ENCODE measurements at places on chromosomes 5 and 9.

DNA sequence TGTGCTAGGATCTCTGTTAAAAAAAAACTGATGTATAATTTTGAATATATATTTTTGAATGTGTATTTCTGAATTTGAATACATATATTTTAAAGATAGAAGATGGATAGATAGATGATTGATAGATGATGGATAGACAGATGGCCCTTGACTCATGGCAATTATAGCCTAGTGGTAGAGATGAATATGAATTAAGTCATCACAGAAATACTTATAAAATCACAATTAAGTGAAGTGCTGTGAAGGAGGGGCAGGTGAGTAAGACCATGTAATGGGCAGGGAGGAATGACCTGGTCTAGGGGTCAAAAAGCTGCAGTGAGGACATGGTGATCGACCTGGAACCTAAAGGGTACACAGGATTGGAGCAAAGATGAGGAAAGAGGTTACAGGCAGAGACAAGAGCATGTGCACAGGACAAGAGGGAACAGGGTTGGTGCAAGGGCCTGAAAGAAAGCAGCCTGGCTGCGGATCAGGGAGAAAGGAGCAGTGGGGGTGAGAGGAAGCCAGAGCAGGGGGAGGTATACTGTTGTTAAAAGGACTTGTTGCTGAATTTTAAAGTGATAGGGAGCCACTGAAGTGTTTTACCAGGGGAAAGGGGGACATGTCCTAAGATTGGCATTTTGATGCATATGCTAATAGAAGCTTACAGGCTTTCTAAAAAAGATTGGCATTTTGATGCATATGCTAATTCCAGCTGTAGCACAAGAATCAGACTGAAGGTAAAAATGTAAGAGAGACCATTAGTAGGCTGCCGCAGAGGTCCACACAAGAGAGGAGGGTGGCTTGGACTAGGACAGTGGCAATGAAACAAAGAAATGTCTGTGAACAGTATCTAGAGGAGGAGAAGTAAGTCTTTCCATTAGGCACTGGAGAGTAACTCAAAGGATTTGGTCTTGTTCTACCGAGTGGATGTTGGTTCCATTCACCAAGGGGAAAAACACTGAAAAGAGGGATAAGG lies 527.8 kb downstream of the AGTPBP1 start:
- no peak for DNase-seq

- no peak for DNase-seq
Observed at GRCh38 chr5:137847687-137848086, 20.0 kb upstream of the MYOT start.

- no peak for DNase-seq
Observed at GRCh38 chr5:178328826-178329730, 96.5 kb upstream of the PHYKPL start.

DNA sequence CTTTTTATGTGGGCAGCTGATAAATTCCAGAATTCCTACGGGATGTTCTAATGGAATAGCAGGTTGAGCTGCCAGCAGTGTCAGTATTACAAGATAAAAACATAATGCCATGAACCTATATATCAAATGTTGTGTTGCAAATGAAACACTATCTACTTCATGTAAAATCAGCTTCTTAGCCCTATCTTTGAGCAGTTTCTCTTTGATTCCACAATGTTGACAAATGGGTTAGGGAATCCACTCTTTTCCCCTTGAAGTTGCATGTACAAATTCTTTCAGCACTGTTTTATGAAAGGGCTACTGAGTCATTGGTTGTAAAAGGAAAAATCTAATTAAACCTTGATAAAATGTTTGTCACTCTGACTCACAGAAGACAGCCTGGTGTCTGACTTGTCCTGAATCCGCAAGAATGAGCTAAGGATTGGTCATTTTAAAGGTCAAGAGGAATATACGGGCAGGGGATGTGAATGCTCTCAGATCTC lies 950.6 kb upstream of the NUDT12 start:
- no peak for DNase-seq

DNA sequence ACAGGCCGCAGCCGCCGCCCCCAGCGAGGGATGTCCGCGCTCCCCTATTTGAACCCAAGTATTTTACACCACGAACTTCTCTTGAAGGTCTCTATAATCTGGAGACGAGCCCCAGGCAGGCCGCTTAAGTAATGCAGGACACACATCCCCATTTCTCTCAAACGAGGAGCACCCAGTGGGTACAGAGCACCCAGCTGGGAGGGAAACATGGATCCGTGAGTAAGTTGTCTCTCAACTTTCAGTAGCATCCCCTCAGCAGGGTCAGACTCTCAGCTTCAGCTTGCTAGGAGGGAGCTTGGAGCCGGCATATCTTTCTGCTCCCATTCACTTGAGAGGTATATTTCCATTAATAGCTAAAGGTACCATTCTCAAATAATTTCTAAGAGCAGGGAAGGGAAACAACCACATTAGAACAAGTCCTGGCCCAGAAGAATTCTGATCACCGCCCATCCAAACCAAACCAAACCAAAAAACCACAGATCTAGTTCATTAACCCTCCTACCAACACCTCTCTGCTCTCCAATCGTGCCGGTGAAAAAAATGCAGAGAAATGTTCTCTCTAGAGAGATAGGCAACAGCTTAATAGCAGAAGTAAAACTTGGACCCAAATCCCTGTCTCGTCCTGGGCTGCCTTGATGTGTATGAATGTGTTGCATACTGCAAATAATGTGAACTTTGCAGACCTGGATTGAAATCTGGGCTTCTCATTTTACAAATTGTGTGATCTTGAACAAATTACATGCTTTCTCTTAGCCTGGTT lies 910 bp downstream of the TDRD7 start:
- DNase-seq, result no peak

DNA sequence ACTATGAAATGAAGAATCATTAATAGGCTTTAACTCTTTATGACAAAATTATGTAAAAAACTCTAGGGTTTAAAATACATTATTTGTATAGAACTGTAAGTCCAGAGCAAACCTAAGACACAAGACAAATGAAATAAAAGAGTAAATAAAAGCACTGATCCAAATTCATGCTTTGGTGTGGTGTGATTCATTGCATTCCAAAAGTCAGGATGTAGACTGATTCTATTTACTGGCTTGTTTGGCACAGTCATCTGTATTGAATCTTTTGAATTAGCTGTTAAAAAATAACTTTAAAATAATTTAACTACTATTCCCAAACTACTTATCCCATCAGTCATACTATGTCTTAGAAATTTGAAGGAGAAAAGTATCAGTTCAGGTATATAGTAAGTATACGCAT lies 31.1 kb downstream of the IL4 start:
- DNase-seq, result no peak

- DNase-seq, result no peak
Observed at GRCh38 chr9:20989923-20990341, 41.5 kb downstream of the HACD4 start.

DNA sequence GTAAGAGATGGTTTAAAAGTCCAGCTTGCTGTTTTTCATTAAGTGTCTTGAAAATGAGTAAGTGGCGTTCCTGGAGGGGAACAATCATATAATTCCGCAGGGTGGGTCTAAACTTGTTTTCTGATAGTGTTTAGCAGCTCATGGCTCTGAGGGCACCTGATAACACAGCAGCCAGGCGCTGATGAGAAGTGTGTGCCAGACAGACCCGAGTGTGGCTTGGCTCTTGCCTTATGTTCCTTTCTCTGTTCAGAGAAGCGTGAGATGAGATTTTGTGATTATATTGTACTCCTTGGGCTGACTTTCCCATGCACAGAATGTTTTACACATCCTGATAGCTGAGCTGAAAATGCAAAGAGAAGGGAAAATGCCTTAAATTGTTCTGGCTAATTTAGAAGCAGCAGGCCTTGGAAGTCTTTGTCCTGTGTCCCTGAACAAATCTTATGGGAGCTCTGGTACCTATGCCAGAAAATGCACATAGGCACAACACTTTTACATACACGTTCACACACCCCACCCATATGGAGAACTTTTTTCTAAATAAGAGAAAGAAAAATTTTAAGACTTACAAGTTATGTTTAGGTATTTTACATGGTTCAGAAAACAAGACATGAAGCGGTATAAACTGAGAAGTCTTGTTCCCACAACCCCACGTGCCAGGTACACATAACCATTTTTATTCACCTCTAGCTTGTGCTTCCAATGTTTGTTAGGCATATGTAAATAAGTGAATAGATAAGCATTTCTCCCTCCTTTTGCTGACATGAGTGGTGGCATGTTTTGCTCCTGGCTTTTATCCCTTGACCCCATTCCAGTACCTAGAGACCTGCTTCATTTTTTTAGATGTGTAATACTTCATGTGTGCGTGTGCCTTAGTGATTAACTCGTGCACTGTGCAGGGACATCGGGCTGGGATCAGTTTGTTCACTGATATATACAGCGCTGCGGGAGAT lies 152.2 kb upstream of the OTULINL start:
- no peak for DNase-seq

DNA sequence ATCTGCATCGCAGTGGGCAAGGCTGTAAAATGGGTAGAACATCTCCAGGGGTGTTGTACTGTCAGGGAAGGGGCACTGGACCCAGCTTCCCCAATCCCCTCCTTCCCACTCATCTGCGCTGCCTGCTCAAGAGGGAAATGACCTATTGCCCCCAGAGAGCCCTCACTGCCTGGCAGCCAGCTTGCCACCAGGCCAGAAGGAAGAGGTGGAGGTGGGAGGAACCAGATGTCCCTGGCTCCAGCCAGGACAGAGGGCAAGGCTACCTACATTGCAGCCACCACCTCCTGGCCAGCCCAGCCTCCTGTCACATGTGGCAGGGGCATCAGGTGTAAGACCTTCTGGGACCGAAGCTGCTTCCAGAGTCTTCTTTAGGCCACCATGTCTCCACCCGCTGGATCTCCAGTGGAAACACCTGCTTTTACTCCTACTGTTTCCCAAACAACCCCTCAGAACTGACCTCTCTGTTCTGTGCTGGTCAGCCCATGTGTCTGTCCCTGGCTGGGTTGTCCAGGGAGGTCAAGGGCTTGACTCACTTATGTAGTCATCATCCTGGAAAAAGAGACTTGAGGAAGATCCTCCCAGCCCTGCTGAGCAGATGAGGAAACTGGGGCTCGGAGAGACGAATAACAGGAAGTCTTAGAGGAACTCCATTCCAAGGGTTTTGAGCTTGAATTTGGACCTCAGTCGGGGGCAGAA lies 42.3 kb downstream of the JADE2 start:
- no peak for DNase-seq

DNA sequence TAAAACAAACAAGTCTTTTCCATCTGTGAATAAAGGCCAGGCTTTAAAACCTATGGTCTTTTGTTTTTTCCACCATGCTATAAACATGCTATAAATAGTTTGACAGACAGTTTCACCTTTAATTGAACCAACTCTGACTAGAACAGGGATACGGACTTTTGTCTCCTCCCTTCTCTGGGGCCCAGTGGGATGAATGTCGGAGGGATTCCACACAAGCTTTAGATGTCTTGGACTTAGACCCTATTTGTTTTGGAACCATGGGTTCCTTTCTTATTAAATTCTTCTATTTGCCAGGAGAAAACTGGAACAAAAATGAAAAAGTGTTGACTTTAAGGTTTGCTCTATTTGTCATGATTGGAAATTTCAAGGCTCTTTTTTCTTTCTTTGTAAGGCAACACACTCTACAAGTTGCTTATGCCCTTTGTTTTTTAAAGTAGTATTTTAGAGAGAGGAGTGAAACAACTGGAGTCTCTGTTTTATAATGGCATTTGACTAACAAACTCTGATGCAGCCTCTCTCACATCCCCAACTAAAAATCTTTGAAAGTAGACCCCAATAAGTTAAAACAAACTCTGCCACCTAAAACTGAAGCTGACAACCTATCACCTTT lies 145.3 kb downstream of the MLLT3 start:
- DNase-seq, result no peak

GRCh38 chr5:128085413-128085812 lies 1.8 kb downstream of the SLC12A2 start:
- no peak for DNase-seq

DNA sequence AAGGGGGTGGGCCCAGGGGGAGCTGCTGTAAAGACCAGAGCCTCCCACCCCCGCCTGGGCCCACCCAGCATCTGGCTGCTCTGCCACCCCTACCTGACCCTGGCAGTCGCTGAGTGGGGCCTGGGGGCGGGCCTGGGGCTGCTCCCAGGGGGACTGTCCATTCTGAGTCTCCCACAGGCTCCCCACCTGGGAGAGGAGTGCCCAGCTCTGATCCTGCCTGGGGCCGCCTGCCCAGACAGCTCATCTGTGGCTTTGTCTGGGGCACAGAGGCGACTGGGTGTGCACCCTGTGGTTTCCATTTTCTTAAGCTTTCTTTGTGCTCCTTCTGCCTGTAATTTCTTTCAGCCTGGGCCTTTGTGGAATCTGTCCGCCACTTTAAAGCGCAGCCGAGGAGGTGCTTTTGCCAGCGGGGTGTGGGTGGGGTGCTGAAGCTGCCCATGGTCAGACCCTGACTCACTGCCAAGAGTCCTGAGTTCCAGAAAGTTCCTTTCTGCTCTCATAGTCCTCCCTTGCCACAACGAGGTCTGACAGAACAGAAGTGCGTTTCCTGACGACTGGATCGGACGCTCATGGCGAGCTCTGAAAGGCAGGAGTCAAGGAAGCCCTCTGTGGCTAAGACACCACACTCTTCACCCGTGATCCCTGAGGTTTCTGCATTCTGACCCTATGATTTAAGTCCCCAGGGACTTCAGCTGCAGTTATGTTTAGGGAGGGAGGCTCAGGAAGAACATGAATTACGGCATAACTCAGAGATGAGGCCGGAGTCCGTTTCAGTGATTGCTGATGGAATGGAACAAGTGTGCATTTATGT lies 225.0 kb downstream of the FANCC start:
- DNase-seq, result no peak

DNA sequence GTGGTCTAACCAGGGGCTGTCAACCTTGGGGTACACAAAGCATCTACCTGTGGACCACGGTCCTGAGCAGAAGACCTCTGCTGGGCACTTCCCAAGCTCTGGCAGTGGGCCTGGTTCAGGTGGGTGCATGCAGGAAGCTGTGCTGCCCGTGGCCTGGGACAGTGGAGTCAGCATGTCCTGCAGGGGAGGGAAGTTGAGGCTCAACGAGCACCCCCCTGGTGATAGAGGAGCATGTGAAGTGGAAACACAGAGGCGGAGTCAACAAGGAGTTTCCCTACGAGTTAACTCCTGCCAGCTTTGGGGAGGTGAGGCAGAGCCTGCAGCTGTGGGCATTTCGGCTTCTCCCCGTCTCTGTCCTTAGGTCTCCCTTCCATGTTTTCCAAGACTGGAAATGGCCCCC lies 67.5 kb upstream of the IRX2 start:
- DNase-seq, result no peak

DNA sequence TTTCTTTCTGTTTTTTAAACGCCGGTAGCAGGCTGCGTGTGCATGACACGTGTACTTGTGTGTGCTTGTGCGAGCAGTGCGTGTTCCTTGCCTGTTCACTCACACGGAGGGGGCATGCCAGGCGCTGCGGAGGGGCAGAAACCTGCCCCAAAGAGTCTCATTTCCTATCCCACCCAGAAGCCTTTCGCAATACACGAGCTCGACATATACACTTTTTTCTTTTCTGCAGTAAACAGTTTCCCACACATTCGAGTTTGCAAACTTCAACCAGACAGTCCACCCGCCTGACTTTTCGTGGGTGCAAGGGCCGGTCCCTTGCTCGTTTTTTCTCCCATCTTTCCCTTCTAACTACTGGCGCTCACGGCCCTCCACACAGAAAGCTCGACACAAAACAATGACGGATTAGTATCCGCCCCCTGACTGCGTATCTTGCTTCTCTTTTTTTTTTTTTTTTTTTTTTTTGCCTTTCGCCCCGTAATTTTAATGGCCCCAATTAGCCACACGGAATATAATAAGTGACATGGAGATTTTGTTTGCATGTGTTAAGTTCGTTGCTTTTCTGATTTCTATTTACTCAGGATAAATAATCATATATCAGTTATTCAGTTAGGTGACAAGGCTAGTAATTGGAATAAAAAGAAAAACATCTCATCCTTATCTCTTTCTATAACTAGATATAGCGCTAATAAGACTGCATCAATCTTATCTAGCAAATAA lies 5.3 kb upstream of the OTP start:
- no peak for DNase-seq

- DNase-seq, result no peak
Observed at GRCh38 chr5:68223904-68224303, 8.3 kb downstream of the PIK3R1 start.
